ENCODE measurements at places on chromosomes 1 and 21.

- no peak for DNase-seq
These were observed 10.1 kb downstream of the HLX start for GRCh38 chr1:220889333-220889732.

GRCh38 chr1:245054507-245055270, 100.1 kb upstream of the KIF26B start:
- DNase-seq, result no peak

DNA sequence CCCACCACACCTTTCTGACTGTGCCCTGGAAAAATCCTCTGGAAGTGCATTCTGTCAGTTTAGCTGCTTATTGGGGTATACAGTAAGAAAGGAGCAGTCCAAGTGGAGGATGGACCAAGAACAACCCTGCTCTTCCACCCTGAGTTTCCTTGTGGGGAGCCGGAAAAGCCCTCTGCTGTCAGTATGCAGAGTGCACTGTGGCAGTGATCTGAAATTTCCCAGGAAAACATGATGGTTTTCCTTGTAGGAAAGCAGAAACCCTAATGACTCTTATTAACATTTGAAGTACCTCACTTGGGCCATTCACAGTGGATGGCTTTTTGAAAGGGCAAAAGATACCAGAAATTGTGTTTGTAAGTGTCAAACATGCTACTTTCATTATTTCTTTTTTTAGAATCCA, 20.5 kb downstream of the ELAVL4 start:
- no peak for DNase-seq

GRCh38 chr1:17723684-17724083, 31.4 kb upstream of the ACTL8 start:
- DNase-seq, result no peak

GRCh38 chr1:1973716-1974642, 29.6 kb downstream of the CFAP74 start:
- no peak for DNase-seq

DNA sequence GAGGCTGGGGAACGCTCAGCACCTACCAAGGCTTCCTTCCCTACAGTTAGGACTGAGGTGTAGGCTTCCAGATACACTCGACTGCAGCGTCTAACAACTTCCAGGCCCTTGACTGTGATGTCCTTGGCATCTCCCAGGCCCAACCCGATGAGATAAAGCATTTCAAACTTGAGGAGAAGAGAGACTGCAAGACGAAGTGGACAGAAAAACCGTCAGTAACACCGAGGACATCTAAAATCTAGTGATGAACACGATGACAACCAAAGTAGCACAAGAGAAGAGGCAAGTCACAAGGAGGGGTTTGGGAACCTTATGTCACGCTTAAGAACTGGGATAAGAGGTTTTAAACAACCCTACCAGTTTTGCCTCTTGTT, 314 bp downstream of the DPH5 start:
- peak; percentile 3 for DNase-seq

- peak; percentile 40 for DNase-seq
These were observed 6.9 kb upstream of the LRP8 start for GRCh38 chr1:53334781-53335180.

DNA sequence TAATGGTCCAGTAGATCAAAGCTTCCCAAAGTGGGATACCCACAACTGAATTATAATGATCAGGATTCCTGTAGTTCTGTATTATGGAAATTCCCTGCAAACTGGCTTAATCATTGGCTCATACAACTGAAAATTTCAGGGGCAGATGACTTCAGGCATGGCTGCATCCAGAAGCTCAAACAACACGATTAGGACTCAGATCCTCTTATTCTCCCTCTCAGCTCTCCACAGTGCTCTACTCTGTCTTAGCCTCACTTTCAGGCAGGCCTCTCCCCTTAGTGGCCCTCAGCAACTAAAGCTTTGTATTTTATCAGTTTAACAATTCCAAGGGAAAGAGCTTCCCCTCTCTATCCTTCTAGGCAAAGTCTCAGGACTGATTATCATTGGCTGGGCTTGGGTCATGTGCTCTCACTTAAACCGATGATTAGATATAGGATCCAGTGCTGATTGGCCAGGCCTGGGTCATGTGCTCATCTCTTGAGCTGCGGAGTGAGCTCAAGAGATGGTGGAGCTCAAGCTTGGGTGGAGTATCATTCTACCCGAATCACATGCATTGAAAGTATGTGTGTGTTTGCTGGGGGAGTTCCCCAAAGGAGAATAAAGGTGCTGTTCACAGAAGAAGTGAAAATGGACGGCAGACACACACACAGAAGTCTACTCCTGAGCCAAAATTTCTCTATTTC, 57.9 kb upstream of the RUNX3 start:
- DNase-seq, result peak; percentile 18

DNA sequence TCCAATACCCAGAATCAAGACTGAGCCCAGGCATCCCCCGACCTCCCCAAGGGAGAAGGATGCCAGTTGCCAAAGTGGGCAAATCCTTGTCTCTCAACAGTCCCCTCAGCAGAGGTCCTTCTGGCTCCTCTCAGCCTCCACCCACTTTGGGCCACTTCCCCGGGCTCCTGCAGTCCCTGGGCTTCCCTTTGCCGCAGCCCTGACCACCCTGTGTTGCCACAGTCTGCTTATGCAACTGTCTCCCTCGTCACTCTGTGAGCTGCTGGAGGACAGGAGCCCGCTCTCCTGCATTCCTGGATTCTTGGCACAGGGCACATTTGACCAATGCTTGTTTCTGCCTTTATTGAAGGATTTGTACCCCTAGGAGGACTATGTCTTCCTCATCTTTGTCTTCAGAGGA, 2.9 kb upstream of the LRP8 start:
- DNase-seq, result no peak

GRCh38 chr1:230246551-230246950, 179.5 kb downstream of the GALNT2 start:
- DNase-seq, result no peak

DNA sequence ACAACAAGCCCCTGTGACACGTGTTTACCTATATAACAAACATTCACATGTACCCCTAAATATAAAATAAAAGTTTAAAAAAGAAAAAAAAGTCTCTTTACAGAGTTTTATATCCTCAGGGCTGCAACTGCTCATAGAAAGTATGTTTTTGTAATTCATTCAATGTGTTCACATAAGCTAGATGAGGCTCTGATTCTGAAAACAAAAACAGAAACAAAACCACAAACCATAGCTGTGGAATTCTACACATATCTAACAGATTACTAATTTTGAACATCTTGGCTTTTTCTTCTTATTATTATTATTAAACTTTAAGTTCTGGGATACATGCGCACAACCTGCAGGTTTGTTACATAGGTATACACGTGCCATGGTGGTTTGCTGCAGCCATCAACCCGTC, 579.6 kb upstream of the ZRANB2 start:
- no peak for DNase-seq

DNA sequence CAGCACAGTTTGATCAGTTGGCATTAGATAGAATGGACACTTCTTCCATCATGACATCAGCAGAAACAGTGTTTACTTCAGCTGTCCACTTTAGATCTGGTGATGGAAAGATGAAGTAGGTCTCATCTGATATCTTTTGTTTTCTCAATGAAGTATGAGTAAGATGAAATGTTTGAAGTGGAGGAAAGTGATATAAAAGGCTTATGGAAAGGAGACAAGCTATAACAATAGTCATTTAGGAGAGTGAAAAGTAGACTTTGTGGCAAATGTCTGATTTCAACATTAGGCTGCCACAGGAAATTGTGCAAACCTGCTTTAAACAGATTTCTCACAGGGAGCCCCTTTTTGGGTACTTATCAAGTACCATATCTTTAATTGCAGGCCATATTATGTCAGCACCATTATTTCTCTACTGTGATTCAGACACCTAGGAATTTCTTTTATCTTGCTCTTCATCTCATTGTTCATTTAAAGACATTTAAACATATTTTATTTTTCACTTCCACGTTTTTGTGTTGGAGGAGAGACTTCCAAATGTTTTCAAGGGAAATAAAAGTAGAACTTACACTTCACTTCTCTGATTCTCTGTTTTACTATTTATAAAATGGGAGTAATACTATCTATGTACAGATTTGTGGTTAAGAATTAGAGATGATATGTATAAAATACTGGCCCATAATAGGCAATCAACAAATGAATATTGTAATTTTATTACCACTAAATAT, 18.1 kb downstream of the PDC start:
- no peak for DNase-seq

DNA sequence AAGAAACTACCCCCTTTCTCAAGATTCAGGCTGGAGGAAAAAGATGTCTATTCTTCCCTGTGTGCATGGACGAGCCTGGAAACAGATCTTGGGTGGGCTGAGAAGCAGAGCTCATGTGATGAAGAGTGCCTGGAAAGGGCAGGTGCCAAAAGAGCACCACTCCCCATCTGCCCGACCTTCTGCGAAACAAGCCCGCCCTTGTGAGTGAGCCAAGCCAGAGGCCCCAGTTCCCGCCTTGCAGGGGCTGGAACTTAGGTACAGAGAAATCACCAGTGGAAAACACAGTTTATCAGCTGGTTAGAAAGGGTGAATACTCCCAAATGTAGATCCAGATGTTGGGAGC, 26.7 kb upstream of the A3GALT2 start:
- DNase-seq, result no peak

DNA sequence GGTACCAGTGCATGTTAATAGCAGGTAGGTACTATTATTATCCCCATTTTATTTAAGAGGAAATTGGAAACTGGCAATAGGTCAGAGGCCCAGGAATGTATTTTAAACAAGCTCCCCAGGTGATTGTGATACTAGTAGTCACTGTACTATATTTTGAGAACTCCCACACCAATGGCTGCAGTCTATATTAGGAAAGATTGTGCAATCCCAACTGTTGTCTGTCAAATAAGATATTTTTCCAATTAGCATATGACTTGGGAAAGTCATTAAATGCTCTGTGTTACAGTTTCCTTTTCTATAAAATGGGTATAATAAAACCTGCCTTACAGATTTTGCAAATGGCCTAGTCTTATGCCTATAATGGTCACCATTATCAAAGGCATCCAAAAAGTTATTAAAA, 94.2 kb upstream of the DMRTA2 start:
- DNase-seq, result no peak

- no peak for DNase-seq
These were observed 12.1 kb upstream of the COA6 start for GRCh38 chr1:234361102-234361603.

- DNase-seq, result peak; percentile 79
These were observed 10.8 kb downstream of the ADAMTSL4 start for GRCh38 chr1:150560011-150560438.

- DNase-seq, result no peak
These were observed 466.2 kb upstream of the PBX1 start for GRCh38 chr1:164092603-164093353.

GRCh38 chr1:197989058-197989457, 71.9 kb downstream of the LHX9 start:
- DNase-seq, result no peak

- DNase-seq, result no peak
These were observed 450 bp downstream of the SDE2 start for GRCh38 chr1:225998560-225999226.

GRCh38 chr1:95407131-95407885, 173.3 kb downstream of the RWDD3 start:
- no peak for DNase-seq

GRCh38 chr1:77756052-77756754, 3.4 kb downstream of the USP33 start:
- DNase-seq, result no peak

GRCh38 chr1:176149939-176150807, 56.9 kb downstream of the COP1 start:
- DNase-seq, result no peak

DNA sequence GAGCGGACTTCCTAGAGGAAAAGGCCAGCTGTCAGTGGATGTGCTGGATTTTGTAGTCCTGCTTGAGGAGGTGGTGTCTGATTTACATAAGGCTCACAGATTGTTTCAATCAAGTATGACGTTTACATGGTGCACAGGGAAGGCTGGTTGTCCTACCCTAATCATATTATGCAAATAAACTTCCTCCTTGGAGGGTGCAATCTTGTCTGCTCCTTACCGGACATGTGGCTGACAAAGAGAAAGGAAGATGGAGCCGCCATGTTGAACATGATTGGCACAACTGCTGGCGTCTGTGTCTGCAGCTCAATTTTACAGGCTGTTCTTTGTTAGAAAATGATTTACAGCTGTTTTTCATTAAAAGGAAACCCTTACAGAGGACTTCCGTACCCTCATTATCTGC, 1656.1 kb downstream of the KCNT2 start:
- DNase-seq, result no peak

- DNase-seq, result no peak
These were observed 2.3 kb downstream of the COX20 start for GRCh38 chr1:244837597-244838258.

DNA sequence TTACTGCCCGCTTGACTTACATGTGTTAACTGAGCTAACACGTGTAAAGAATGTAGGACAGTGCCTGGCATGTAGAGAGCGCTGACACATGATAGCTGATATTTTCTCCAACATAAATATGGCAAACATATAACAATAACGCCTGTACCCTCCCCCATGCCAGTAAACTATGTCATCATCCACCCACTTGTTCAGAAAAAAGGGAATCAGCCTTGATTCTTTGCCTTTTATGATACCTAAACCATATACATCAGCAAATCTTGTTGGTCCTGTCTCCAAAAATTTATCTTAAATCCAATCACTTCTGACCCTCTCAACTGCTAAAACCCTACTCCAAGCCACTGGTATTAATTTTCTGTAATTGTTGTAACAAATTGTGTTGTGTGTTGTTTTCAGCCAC, 1.1 kb upstream of the ZNF692 start:
- DNase-seq, result no peak

DNA sequence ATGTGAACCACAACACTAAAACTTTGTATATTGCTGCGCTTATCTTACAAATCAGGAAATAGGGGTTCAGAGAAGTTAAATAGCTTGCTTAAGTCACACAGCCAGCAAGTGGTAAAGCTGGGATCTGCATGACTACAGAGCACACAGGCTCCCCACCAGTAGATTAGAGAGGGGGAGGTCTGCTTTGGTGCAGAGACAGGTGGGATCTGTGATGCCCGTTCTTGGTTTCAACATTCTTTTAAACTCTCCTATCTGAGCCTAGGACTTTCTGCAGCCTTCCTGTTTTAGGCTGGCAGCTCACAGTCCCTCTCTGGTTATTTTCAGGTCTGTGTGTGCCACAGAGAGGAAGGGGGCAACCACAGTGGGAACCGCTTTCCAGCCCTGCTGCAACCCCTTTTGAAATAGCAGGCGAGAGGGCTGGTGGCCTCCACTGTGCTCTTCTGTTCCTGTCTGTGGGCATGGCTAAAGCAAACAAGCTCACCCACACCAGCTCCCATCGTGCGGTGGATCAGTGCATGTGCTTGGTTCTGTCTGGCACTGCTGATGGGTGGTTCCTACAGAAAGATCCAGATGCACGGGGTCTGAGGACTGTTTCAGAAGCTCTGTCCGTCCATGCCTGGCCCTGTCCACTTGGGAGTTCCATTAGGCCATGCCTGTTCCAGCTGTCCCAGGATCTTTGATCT, 1.7 kb upstream of the IL6R start:
- DNase-seq, result no peak

GRCh38 chr21:24204641-24205040, 1402.6 kb downstream of the MRPL39 start:
- no peak for DNase-seq
